NCI-H1436 (cell line): ENCODE measurements at places on chromosomes 2 and 18.

DNA sequence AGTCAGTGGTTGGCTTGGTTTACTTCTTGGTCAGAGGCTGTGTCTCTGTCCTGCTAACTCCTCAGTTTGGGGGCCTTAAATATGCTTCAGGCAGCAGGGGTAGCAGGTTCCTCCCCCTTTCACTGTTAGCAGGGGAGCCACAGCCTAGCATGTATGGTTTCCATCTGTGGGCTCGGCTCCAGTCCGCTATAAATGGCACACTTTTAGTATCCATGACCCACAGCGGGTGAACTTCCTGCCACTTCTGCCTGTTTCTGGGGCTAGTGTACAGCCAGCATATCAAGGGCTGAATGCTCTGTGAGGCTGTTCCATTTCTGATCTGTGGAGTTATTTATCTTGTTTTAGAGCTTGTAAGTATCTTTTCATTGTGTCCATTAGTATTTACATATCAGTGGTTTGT is 58.3 kb downstream of the MRPL33 start:
- DNase-seq = no peak

DNA sequence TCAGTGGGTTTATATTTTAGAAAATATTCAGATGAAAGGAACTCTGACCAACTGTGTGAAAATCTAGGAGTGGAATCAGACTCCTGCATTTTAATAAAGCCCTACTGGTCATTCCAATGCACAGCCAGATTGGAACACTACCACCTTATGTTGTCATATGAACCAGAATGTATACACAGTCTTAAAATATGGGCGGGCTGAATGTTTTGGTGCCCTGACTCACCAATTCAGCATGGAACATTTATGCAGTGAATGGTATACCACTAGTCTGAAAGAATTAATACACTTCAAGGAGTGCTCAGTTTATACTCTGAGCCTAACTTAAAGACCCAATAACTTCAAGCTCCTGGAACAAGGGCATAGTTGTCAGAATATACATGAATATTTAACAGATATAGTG is 280.9 kb upstream of the TCF4 start:
- no peak for DNase-seq

DNA sequence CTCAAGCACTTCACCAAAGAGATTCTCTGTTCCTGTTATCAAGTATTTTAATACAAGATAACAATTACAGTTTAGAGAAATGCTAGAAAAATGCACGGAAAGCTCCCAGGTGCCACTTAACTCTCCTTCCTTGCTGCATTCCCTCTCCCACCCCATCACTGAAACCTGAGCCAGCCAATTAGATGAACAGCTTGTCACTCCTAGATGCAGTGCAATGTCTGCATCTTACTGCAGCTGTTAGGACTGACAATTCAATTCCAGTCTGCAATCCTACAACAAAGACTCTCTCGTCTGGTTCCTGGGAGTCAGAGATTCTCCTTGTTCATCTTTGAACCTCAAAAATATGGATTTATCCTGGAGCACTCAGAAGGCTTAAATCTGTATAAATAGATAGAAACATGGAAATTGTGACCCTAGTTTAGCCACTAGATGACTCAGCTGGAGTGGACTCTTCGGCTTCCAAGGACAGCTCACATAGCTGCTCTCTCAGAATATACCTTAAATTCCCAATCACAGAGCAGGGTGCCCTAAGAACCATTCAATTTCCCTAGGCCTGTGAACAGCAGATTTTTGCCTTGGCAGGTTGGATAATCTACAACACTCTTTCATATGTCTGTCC is 311.1 kb downstream of the NRXN1 start:
- DNase-seq = peak; percentile 34

DNA sequence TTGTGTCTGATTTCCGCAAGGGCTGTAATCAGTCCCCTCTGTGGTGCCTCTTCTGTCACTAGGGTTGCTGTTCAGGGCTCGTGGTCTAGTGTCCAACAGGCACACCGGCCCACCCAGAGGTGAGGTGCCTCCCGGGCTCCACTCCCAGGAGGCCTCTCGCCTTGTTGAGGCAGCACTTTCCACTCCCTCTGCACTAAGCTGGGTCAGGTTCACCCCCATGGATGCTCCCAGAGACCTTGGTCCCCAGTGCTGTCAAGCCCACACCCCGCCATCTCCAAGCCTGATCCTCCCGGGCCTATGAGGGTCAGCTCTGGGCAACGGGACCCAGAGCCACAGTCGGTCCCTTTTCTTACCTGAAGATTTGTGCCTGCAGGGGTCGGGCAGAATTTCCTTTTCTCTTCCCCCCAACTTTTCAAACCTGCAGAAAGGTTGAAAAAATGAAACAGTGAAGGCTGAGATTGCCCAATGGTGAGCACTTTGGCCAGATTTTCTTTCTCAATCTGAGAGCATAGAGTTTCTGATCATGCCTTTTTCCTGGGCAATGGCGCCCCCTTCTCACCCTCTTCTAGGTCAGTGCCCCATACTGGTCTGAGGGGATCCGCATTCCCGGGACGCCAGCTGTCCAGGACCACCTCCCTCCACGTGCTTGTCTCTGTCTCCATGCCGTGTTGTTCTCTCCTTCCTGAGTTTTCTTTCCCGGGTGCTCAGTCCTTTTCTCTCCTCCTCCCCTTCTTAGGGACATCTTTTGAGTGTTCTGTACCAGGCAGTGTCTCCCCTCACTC is 148.0 kb downstream of the ASB1 start:
- DNase-seq = no peak
